ENCODE measurements at places on chromosomes 7 and 10. TPM values are rescaled to one million over a fixed set of nuclear protein-coding genes. Genes with fewer than 3 reads are reported as not detected.

DNA sequence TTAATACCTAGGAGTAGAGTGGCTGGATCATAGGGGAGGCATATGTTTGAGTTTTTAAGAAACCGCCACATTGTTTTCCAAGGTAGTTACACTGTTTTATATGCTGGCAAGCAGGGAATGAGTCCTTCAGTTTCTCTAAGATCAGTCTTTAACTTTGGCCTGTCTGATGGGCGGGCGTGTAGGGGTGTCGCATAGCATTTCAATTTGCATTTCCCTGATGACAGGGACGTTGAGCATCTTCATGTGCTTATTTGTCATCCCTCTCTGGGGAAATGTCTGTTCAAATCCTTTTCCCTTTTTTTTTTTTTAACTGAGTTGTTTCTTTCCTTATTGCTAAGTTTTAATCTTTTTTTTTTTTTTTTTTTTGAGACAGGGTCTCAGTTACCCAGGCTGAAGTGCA lies 9.8 kb downstream of the MTG1 start:
- DNase-seq: no peak
- H3K4me3 ChIP-seq: no peak overlapping the region
- H3K4me1 ChIP-seq: no peaks in the 10 kb centered on the region
- peaks cover 67% of the 10 kb centered on the region for H3K36me3 ChIP-seq

- H3K27me3 ChIP-seq: no peaks in the 10 kb centered on the region
- no peak overlapping the region for H3K27ac ChIP-seq
- no peak for DNase-seq
- H3K4me3 ChIP-seq: no peak overlapping the region
- H3K36me3 ChIP-seq: no peaks in the 10 kb centered on the region
- H3K4me1 ChIP-seq: no peaks in the 10 kb centered on the region
Observed at GRCh38 chr7:24498439-24498838, 74.8 kb upstream of the PALS2 start.

DNA sequence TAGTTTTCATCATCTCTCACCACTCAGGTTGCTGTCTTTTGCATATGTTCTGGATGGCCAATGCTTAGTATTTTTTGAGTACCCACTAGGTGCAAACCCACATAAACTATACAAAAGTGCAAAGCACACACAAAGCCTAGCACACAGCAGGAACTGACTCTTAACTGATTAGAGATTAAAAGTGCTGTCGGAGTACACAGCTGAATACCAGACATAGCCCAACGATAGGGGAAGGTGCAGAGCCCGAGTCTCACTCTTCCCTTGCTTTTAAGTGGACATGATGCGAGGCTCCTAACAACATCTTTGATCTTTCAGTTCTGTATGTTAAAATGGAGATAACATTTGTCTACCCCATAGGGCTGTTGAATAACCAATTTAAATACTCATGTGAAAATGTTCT lies 90.8 kb downstream of the DPY19L1 start:
- no peak overlapping the region for H3K4me3 ChIP-seq
- no peaks in the 10 kb centered on the region for H3K4me1 ChIP-seq
- H3K27ac ChIP-seq: no peak overlapping the region
- DNase-seq: no peak
- H3K36me3 ChIP-seq: no peaks in the 10 kb centered on the region

DNA sequence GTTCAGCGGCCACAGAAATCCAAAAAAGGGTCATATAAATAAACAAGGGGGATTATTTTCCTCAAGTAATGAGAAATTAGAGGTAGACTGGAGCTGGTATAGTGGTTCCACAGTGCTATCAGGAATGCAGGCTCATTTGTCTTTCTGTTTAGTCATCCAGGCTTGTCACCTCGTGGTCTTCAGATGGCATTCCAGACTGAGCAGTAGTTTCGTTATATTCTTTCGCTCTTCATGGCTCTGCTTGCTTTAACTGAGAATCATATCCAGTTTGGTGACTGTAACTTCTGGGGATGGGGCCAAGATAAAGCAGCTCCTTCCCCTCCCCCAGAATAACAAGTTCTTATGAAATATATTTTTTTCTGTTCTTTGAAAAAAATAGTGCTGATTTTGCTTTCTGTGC lies 9.5 kb downstream of the ANKIB1 start:
- H3K36me3 ChIP-seq: no peaks in the 10 kb centered on the region
- no peaks in the 10 kb centered on the region for H3K27me3 ChIP-seq
- H3K27ac ChIP-seq: no peak overlapping the region
- H3K4me3 ChIP-seq: no peak overlapping the region
- DNase-seq: no peak

- H3K27me3 ChIP-seq: no peaks in the 10 kb centered on the region
- H3K27ac ChIP-seq: no peak overlapping the region
- DNase-seq: no peak
- no peaks in the 10 kb centered on the region for H3K4me1 ChIP-seq
Observed at GRCh38 chr10:48990226-48990625, 50.6 kb upstream of the LRRC18 start.

DNA sequence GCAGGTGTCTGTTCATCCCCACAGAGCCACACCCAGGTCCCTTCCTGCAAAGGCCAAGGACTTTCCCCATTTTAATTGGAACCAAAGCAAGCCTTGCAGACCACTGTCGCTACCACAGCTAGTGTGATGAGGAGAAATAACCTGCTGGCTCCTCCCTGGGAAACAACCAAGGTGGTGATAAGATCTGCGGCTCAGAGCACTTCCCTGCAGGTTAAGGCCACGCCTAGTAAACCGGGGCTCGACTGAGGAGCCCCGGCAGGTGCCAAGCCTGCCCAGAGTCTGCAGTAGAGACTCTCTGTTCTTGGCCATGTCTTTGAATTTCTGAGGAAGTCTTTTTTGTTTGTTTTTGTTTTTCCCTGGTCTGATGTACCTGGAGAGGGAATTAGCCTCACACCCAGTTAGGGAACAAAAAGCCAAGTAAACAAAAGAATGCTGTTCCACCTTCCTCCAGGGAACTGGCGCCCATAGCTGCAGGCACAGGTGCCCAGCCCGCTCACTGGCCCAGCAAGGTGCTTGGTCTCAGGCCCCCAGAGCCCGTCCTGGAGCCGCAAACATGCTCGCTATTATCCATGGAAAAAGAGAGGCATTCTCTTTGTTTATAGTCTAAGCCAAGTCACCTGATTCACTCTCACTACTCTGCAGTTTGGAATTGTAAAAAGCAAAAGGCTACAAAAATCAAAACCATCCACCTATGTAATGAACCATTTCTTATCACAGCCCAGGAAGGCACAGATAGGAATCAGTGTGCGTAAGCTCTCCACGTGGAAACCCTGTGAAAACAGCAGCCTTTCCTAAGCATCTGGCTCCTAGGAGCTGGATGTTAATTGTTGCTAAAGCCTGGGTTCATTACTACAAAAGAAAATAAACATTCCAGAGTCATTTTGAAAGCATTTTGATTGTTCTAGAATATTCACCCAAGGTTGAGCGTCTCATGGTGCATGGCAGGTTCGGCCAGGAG lies 2.7 kb downstream of the GPR146 start:
- H3K4me1 ChIP-seq: peaks cover 65% of the 10 kb centered on the region
- H3K27ac ChIP-seq: no peak overlapping the region
- H3K36me3 ChIP-seq: no peaks in the 10 kb centered on the region
- no peak overlapping the region for H3K4me3 ChIP-seq
- no peaks in the 10 kb centered on the region for H3K27me3 ChIP-seq

- no peaks in the 10 kb centered on the region for H3K27me3 ChIP-seq
- H3K36me3 ChIP-seq: no peaks in the 10 kb centered on the region
- no peak overlapping the region for H3K27ac ChIP-seq
- H3K4me1 ChIP-seq: no peaks in the 10 kb centered on the region
- H3K4me3 ChIP-seq: no peak overlapping the region
Observed at GRCh38 chr7:78576236-78576635, 777.7 kb downstream of the PHTF2 start.

- H3K27me3 ChIP-seq: no peaks in the 10 kb centered on the region
- H3K4me3 ChIP-seq: no peak overlapping the region
- H3K36me3 ChIP-seq: no peaks in the 10 kb centered on the region
- no peak overlapping the region for H3K27ac ChIP-seq
- no peaks in the 10 kb centered on the region for H3K4me1 ChIP-seq
Observed at GRCh38 chr10:108653531-108653930, 1269.8 kb downstream of the XPNPEP1 start.

DNA sequence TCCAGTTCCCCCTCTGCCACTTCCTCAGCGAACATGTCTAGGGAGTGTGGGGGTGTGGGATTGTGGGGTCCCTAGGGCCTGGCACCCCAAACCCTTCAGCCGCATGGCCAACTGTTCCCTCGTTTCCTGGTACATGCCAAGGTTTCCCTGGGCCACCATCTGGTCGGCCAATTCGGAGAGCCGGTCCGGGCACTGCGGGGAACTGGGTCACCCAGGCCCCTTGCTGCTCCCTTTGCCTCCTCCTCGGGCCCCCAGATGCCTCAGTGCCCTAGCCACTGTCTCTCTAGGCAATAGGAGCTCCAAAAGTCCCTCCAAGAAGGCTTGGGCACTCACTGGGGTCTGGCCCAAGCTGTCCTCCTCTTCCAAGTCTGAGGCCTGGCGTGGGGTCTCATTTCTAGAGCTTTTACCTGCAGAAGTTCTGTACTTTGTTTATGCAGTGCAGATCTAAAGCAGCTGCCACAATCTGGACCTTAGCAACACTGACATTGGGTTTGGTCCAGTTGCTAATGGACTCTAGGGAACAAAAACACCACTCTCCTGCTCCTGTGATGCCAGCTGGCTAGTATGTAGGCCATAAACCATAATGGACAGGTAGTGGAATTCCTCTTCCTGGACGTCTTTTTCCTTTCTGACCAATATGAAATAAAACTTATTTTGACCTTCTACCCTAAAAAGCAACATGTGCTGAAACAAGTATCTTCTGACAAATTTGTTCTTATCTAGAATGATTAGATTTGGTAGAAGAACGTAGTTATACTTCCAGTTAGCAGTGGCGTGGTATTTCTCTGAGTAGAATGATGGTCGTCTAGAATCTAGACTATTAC lies 172.9 kb downstream of the LRRC4 start:
- no peak overlapping the region for H3K4me3 ChIP-seq
- no peaks in the 10 kb centered on the region for H3K27me3 ChIP-seq
- no peak overlapping the region for H3K27ac ChIP-seq
- peaks cover 2% of the 10 kb centered on the region for H3K36me3 ChIP-seq
- DNase-seq: no peak

DNA sequence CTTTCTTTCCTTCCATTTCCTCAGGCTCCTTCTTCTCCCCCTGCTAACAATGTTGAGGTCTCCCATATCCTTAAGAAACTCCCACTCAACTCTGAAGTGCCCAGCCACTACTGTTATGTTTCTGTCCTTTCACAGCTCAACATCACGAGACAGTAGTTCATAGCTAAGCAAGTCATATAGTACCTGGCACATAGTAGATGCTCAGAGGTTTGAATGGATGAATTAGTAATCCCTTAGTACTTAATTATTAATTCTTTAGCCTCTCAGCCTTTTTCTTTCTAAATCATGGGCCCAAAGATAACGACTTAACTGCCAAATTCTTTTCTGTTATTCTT lies 22.6 kb downstream of the CSGALNACT2 start:
- H3K4me1 ChIP-seq: no peaks in the 10 kb centered on the region
- DNase-seq: no peak
- no peak overlapping the region for H3K4me3 ChIP-seq
- H3K27ac ChIP-seq: no peak overlapping the region

GRCh38 chr10:114603948-114604347 lies 54.1 kb downstream of the ABLIM1 start:
- H3K27ac ChIP-seq: no peak overlapping the region
- H3K27me3 ChIP-seq: no peaks in the 10 kb centered on the region
- no peak overlapping the region for H3K4me3 ChIP-seq
- H3K36me3 ChIP-seq: no peaks in the 10 kb centered on the region
- no peaks in the 10 kb centered on the region for H3K4me1 ChIP-seq

- no peaks in the 10 kb centered on the region for H3K27me3 ChIP-seq
- peaks cover 4% of the 10 kb centered on the region for H3K4me1 ChIP-seq
- H3K27ac ChIP-seq: no peak overlapping the region
- H3K4me3 ChIP-seq: no peak overlapping the region
Observed at GRCh38 chr7:45053401-45053800, 35.4 kb downstream of the NACAD start.

DNA sequence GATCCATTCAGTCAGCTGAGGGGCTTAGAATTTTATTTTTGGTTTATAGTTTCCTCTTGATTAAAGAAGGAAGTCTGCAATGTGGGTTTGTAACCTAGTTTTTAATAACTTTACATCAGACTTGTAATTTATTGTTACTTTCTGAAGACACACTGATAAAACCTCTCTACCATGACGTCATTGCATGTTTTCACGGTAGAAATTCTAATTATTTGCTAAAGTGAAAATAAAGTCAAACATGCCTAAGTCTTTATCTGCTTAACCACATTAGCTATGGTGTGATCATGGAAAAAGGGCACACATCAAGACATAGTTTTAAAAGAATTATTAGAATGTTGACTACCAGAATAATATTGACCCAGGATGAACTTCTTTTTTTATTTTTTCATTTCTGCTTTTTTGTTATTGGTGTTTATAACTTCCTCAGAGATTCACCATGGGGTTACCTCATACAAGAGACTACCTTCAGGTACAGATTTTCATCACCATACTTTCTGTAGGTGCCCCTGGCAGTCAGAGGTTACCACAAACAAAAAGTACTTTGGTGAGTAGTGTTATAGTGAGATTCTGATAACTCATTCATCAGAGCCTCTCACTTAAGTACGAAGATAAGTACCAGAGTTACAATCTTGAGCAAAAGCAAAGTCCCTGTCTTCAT lies 7.0 kb upstream of the PANK1 start:
- no peak for DNase-seq
- no peak overlapping the region for H3K27ac ChIP-seq
- H3K4me3 ChIP-seq: no peak overlapping the region
- H3K4me1 ChIP-seq: peaks cover 4% of the 10 kb centered on the region
- H3K27me3 ChIP-seq: no peaks in the 10 kb centered on the region

DNA sequence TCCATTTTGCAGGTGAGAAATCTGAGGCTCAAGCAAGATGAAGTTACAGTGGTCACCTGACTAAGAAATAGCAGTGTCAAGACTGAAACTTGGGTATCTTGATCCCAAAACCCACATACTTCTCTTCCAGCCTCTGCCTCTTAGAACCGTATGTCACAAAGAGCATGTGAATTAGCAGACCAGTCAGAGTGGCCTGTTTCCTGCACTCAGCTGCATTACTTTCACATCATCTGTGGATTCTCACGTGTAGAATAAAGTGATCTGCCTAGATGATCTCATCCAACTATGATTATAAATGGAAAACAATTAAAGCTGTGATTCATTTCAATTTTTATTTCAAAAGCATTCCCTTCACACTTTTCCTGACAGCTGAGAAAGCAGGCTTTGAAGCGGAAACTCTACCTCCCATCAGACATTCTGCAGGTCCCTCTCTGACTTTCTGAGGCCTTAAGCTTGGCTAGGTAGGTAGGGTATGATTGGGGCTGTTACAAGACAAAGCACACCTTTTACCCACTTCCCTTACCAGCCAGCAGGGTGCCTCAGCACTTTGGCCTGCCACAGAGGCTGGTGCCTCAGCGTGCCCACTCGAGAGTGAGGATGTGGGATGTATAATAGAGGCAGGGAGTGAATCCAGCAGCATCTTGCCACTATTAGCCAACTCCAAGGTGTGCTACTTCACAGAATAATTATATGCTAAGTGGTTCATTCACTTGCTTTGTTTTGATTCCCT lies 70.2 kb upstream of the PDE1C start:
- DNase-seq: no peak
- no peaks in the 10 kb centered on the region for H3K27me3 ChIP-seq
- no peak overlapping the region for H3K27ac ChIP-seq
- H3K4me1 ChIP-seq: peaks cover 12% of the 10 kb centered on the region
- no peaks in the 10 kb centered on the region for H3K36me3 ChIP-seq

Gene PNLIPRP1
- not detected for total RNA-seq

Gene AMPH
- total RNA-seq: 7.7 TPM

Gene HOXA9
- 16.6 TPM for total RNA-seq

Gene RADIL
- 3.0 TPM for total RNA-seq
